ENCODE measurements at places on chromosomes 3 and 15.
A peak's percentile ranks its signal among the peaks of the same experiment; 100 is the strongest.

DNA sequence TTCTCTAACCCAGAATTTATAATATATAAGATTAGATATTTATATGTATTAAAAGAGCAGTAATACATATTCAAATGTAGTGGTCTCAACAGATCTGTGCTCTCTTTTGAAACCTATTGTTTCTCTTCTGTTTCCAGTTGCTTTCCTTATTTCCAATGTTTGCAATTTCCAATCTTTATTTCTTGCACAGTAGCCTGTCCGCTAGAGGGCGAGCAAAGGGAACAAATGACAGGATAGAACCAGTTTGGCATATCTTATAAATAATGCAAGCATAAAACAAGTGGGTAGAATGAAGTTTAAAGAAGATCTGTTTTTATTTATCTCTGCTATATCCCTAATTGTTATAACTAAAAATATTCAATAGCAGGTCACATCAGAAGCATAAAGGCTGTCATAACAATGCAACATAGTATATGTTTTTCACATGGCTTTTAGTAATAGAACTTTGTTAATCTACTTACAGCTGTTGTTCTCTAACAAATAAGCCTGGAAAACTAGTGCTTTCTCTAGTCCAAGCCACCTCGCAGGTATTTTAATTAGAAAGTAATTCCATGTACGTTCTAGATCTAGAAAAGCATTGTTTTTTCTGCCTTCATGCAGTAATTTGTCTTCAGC is 15.1 kb upstream of the TCAIM start:
- no peak for ATAC-seq
- H3K27ac ChIP-seq, result no peak overlapping the region
- no peaks in the 10 kb centered on the region for H3K4me1 ChIP-seq
- H3K27me3 ChIP-seq, result peaks cover 7% of the 10 kb centered on the region

DNA sequence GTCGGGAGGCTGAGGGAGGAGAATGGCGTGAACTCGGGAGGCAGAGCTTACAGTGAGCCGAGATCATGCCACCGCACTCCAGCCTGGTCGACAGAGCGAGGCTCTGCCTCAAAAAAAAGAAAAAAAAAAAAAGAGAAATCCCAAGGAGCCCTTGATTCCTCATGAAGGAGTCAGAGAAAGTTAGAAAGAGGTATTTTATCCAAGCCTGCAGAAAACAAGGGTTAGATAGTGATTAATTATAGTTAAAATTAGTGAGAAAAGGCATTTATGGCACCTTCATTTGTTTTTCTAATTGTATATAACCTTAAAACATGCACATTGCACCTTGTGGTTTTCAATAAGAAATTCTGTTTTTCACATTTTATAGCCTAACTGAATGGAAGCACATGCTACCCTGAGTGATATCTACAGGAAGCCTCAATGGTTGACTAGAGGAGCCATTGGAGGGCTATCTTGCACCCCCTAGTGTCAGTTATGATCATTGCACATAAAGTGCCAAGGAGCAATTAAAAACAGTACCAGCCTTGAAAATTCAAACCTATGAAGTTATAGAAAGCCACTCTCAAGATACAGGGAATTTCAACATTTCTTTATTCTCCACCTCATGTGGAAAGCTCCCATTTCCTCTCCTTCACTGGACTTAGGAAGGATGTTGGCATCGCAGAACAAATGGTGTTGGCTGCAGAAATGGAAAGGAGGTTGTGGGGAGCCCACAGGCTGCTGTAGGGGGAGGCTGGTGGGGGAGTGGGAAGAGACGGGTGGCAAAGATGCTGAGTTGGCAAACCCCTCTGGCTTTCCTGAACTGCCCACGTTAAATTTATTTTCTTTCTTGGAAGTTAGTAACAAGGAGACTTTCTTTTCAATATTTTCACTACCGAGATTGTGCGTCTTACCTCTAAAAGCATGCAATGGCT is 48.5 kb downstream of the ITGA11 start:
- no peak overlapping the region for H3K4me3 ChIP-seq
- H3K27ac ChIP-seq, result no peak overlapping the region

DNA sequence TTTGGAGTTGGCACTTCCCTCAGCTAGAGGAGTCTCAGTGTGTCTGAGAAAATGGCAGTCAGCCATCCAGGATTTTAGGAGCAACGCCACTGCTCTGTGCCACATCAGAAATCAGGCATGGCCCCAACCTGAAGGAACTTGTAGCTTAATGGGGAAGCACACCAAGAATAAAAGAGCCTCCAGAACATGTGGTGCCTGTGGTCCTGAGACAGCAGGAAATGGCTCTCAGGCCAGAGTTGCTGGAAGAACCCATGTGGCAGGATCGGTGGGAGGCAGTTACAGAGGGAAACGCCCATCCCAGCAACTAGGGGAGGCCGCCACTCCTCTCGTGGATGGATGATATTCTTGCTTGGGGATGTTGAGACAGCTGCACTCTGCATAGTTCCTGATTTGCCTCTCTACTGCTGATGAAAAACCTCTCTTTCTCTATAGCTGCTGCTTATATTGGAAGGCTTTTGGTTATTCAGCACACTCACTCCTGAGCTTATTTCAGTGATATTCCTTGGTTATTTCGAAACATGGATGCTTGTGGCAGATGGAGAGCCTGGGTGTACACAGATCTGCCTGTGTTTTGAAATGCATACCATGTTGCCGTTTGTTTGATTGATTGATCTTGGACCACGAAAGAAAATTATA is 52.4 kb downstream of the KLHL25 start:
- H3K36me3 ChIP-seq, result peaks cover 98% of the 10 kb centered on the region
- H3K4me3 ChIP-seq, result no peak overlapping the region
- H3K27ac ChIP-seq, result no peak overlapping the region
- H3K27me3 ChIP-seq, result no peaks in the 10 kb centered on the region
- H3K4me1 ChIP-seq, result peaks cover 35% of the 10 kb centered on the region
- ATAC-seq, result peak; percentile 41

GRCh38 chr3:116639641-116640040 is 69.9 kb upstream of the TUSC7 start:
- no peaks in the 10 kb centered on the region for H3K27me3 ChIP-seq
- ATAC-seq, result no peak
- H3K4me3 ChIP-seq, result no peak overlapping the region
- no peaks in the 10 kb centered on the region for H3K36me3 ChIP-seq

GRCh38 chr15:57172925-57173324 is 203.4 kb upstream of the CGNL1 start:
- no peaks in the 10 kb centered on the region for H3K36me3 ChIP-seq
- no peaks in the 10 kb centered on the region for H3K4me1 ChIP-seq
- ATAC-seq, result no peak
- no peak overlapping the region for H3K4me3 ChIP-seq
- H3K27ac ChIP-seq, result no peak overlapping the region

DNA sequence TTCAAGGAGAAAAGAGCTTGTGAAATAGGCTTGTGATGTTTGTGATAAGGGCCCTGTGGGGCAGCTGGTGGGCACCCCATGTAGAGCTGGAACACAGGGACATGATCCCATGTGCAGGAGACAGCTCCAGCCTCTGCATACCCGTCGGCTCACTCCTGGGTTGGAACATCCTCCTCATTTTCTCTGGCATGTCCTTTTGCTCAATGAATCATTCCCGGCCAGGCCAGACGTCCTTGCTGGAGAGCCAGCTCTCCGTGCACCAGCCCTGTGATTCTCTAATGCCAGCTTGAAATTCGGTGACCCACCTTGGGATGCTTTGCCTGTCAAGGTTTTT is 77.3 kb downstream of the SMAD3 start:
- no peak overlapping the region for H3K4me3 ChIP-seq
- ATAC-seq, result no peak
- peaks cover 26% of the 10 kb centered on the region for H3K4me1 ChIP-seq
- no peaks in the 10 kb centered on the region for H3K27me3 ChIP-seq

- no peaks in the 10 kb centered on the region for H3K36me3 ChIP-seq
- H3K27me3 ChIP-seq, result no peaks in the 10 kb centered on the region
- no peaks in the 10 kb centered on the region for H3K4me1 ChIP-seq
- H3K4me3 ChIP-seq, result no peak overlapping the region
- ATAC-seq, result no peak
These were observed 32.8 kb downstream of the TKT start for GRCh38 chr3:53223025-53223424.

DNA sequence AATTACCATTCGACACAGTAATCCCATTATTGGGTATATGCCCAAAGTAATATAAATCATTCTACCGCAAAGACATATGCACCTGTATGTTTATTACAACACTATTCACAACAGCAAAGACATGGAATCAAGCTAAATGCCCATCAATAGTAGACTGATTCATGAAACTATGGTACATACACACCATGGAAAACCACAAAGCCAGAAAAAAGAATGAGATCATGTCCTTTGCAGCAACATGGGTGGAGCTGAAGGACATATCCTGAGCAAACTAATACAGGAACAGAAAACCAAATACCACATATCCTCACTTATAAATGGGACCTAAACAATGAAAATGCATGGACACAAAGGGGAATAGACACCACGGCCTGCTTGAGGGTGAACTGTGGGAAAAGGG is 11.1 kb upstream of the MCF2L2 start:
- no peak for ATAC-seq
- H3K27ac ChIP-seq, result no peak overlapping the region
- H3K27me3 ChIP-seq, result no peaks in the 10 kb centered on the region
- H3K4me3 ChIP-seq, result no peak overlapping the region

DNA sequence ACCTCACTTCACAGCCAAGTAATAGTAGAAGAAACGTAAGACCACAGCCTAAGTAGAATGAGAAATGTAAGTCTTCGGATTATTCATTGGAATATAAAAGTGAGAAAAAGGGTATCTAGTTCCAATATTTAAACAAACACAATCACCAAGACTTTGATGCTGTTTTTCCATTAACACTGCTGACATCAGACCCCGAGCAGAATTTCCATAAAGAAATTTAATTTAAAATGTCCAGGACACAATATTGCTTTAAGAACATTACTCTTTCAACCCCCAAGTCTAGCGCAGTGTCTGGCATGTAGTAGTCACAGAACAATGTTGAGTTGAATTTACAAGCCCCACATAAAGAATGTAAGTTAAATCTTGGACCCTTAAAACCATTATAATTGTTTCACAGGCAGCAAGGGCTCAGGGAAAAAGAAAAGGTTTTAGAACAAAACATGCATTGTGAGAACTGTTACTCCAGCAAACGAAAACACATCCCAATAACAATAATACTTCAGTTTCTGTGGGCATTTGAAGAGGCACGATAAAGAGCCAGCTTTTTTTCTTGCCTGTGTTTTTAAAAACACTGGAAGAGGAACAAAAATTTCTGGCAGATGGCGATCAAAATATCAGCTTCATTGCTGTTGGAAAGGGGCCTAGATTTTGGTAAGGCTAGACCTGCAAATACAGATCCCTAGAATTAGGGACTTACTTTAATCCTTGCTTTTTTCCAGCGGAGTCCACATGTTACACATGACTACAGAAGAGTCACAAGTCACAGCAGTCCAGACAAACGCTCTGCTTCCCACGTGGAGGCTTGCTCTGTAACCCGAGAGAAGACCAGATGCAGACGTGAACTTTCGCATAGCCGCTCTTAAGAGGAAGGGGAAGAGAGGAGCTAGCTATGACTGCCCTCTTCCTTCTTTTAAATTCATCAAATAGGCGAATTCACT is 77.9 kb upstream of the IGSF10 start:
- H3K4me3 ChIP-seq, result no peak overlapping the region
- ATAC-seq, result peak; percentile 43
- H3K4me1 ChIP-seq, result peaks cover 17% of the 10 kb centered on the region
- H3K36me3 ChIP-seq, result no peaks in the 10 kb centered on the region
- peak overlapping the region; percentile 34 for H3K27ac ChIP-seq

GRCh38 chr3:151328298-151328995 is 902 bp downstream of the P2RY13 start:
- H3K4me1 ChIP-seq, result no peaks in the 10 kb centered on the region
- no peak for ATAC-seq
- H3K4me3 ChIP-seq, result no peak overlapping the region
- H3K36me3 ChIP-seq, result no peaks in the 10 kb centered on the region
- H3K27ac ChIP-seq, result no peak overlapping the region
- H3K27me3 ChIP-seq, result no peaks in the 10 kb centered on the region

DNA sequence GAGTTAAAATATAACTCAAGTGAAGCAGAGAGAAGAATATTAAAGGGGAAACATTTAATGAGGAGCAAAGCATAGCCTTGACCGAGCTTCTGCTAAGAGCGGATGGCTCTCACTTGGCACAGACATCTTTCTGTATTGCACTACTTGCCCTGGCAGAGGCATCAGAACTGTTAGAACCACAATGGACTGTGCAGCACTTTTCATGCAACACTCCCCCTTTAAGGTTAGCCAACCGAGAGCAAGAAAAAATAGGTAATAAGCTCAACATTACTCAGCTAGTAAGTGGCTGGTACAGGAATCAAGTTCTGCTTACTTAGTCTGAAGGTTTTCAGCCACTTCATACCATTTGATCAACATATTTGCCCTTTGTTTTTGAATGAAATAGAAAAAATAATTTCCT is 33.7 kb downstream of the CRTC3 start:
- H3K36me3 ChIP-seq, result no peaks in the 10 kb centered on the region
- ATAC-seq, result no peak
- H3K27me3 ChIP-seq, result no peaks in the 10 kb centered on the region
- peak overlapping the region; percentile 81 for H3K27ac ChIP-seq

GRCh38 chr3:123503203-123503602 is 54.3 kb upstream of the ADCY5 start:
- no peaks in the 10 kb centered on the region for H3K36me3 ChIP-seq
- no peak overlapping the region for H3K27ac ChIP-seq
- ATAC-seq, result no peak
- no peaks in the 10 kb centered on the region for H3K27me3 ChIP-seq
- no peak overlapping the region for H3K4me3 ChIP-seq
- H3K4me1 ChIP-seq, result peaks cover 54% of the 10 kb centered on the region
